ENCODE measurements at places on chromosomes 5 and 9.

GRCh38 chr9:113668061-113668460 is 204.5 kb downstream of the RGS3 start:
- no peak for DNase-seq

DNA sequence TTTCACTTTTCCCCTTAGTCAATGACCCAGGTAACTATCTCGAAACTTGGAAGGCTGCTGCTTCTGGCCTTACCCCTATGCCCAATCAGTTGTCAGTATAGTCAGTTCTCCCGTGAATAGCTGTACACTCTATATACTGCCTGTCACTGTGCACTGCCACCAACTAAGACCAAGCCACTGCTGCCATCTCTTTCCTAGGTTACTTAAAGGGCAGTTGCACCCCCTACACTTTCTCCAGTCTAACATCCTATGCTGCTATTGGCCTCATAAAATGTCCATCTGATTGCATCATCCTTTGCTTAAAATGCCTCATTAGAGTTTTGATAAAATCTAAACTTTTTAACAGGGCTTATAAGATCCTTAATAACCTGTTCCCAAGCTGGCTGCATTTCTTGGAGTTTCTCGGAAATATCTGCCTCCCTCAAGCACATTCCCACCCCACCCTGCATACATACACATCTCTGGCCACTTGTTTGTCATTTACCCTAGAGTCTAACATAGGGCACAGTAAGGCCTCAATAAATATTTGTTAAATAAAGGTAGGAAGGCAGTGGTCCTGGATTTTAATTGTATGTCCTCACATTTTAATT is 32.8 kb upstream of the TNFAIP8 start:
- DNase-seq: no peak

DNA sequence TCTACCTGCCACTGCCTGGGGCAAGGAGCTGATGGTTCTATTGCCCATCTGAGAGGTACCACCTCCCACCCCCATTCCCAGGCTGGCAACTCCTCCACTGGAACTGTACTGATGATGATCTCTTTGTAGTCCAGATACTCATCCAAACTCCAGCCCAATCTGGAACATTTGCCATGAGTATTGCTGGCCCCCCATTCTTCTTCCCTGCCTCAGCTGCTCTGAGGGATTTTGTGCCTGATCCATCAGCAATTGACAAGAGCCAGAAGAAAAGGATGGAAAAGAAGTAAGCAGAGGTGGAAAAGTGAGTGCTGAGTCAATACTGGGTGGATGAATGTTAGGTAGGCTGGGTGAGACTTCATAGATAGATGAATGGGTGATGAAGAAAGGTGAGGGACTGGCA is 101.2 kb downstream of the NMUR2 start:
- DNase-seq: no peak

- no peak for DNase-seq
These were observed 161.3 kb downstream of the RFK start for GRCh38 chr9:76232861-76233489.

- DNase-seq: no peak
These were observed 115.9 kb downstream of the TARS1 start for GRCh38 chr5:33556330-33557328.

DNA sequence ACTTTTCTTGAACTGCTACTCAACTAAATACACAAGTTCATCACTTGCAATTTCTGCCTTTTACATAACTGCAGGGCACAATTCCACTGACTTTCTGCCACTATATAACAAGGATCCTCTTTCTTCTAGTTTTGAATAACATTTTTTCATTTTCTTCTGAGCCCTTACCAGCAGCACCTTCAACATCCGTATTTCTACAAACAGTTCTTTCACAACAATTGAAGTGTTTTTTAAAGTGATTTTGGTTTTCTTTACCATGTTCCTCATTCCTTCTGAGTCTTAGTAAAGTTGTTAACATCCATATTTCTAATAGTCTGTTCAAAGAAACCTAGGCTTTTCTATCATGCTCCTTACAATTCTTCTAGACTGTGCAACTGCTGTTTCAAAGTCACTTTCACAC is 127.2 kb upstream of the PITX1 start:
- no peak for DNase-seq

Data from NCI-H1105 treated with DMSO at 0.1 percent for 48 hours (cell line).